IPS-NIHi11 (cell line): ENCODE measurements at places on chromosomes 3 and 15.

GRCh38 chr15:60989696-60990095 lies 239.4 kb downstream of the RORA start:
- DNase-seq: no peak

DNA sequence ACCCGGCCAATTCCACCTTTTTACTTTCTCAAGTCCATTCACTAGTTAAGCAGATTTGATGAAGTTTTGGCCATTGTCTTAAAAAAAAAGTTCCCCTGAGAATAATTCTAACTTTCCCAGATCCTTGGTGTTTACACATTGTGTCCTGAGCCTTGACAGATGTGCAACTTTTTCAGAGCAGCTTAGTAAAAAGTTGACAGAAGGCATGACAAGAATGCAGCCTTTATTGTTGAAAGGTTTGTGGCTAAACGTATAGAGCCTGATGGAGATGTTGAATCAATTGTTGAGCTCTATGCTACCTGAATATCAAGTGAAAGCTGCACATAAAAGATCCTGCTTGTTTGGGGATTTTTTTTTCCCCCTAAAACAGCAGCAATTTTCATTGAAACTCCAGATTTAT lies 75.3 kb upstream of the CMTM7 start:
- DNase-seq: no peak

DNA sequence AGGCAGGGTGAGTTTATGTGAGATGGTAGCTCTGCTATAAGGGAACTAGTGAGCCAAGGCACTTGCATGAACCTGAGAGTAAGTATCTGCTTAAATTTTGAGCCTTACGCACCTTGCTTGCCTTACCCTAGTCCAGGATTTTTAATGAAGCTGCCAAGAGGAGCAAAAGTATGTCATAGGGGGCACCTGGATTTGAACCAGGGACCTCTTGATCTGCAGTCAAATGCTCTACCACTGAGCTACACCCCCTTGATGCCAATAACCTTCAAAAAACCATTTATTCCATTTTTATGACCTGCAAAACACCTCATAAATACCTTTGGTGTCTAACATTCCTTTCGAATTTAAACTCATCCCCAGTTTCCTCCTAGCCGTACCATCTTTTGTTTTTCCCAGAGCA lies 88.3 kb upstream of the ACP3 start:
- no peak for DNase-seq

DNA sequence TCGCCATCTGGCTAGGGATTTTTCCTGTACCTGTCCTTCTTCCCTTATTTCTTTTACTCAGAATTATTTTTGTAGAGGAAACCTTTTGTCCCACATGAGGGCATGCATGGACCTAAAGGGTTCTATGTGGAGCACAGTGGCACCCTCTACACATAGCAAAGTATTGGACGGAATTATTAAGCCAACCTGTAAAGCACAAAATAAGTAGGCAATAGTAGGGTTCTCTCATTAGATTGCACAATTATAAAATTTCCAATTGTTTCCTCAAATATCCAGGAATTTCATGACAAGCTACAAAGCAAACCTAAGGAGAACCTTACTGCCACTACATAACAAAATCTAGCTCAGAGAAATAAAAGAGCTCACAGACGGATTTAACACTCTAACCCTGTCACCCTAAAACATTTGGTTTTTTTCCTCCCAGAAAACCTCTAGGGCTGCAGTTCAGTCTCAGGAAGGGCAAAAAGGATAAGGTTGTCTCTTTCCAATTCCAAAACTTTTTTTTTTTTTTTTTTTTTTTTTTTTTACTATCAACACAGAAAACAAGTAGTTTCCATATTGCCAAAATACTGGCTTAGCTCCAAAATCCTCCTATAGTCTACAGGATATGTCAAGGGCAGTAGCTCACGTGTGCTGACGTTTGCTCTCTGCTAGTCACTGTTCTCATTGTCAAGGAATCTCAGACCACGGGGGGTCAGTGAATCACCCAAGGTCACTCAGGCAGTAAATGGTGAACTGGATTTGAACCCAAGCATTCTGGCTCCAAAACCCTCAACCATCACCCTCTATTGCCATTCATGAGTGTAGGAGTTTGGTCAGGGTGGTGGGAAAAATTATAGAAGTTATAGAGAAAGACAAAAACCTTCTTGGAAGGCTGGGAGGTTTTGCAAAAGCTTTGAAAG lies 52.3 kb downstream of the NCEH1 start:
- DNase-seq: peak; percentile 49

DNA sequence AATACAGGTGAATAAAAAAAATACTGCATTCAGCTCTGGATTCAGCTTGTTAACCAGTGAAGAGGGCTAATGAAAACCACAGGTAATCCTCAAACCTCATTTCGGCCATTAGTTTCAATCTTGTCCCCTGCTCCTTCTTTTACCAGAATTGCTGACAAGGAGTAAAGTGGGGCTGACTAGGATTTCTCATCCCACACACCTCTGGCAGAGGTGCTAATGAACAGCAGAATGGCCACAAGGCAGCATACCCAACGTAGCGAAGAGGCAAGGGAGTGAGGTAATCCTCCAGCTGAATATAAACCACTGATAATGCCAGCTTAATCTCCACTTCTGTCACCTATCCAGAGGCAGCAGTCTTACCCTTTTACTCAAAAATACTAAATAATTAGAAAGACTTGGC lies 248.8 kb upstream of the CDIN1 start:
- DNase-seq: no peak
